ENCODE measurements at places on chromosomes 5 and 9. TPM values are rescaled to one million over a fixed set of nuclear protein-coding genes. Genes with fewer than 3 reads are reported as not detected.

NUP155 gene
- polyA plus RNA-seq, result 18.8 TPM

DNA sequence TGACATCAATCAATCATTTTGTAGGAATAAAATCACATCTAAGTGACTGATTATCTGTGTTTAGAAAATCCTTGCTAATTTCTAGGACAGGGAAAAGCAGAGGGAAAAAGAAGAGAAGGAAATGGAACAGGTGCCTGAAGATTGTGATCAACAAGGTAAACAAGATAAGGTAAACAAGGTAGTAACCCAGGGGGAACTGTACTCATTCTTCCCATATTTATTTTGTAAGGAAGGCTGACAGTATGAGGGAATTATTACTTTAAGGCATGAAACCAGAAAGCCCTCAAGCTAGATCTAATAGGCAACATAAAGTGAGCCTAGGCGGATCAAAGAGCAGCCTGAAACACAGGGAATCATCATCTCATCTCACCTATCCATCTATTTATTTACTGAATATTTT lies 231.1 kb downstream of the MLLT3 start:
- H3K36me3 ChIP-seq, result no peaks in the 10 kb centered on the region
- H3K27me3 ChIP-seq, result no peaks in the 10 kb centered on the region
- no peak for DNase-seq
- no peaks in the 10 kb centered on the region for H3K4me1 ChIP-seq

MEGF10 gene
- not detected for polyA plus RNA-seq

- no peaks in the 10 kb centered on the region for H3K27me3 ChIP-seq
- no peak for DNase-seq
- H3K27ac ChIP-seq, result no peak overlapping the region
- H3K4me1 ChIP-seq, result no peaks in the 10 kb centered on the region
- peaks cover 21% of the 10 kb centered on the region for H3K36me3 ChIP-seq
- no peak overlapping the region for H3K4me3 ChIP-seq
Observed at GRCh38 chr5:6598351-6598900, 34.4 kb downstream of the NSUN2 start.

- no peak for DNase-seq
- H3K27me3 ChIP-seq, result no peaks in the 10 kb centered on the region
- no peak overlapping the region for H3K27ac ChIP-seq
- H3K36me3 ChIP-seq, result no peaks in the 10 kb centered on the region
- H3K4me1 ChIP-seq, result peaks cover 17% of the 10 kb centered on the region
Observed at GRCh38 chr9:99040911-99041582, 63.9 kb upstream of the TGFBR1 start.

Measured in keratinocyte (primary cell).